Pulmonary artery endothelial cell (primary cell): ENCODE measurements at places on chromosomes 4 and X. TPM values are rescaled to one million over a fixed set of nuclear protein-coding genes. Genes with fewer than 3 reads are reported as not detected.
A peak's percentile ranks its signal among the peaks of the same experiment; 100 is the strongest.

GRCh38 chrX:115190636-115191489 lies 1.7 kb downstream of the RBMXL3 start:
- DNase-seq = no peak

GRCh38 chrX:40465735-40466551 lies 114.8 kb upstream of the ATP6AP2 start:
- no peak for DNase-seq

GRCh38 chr4:144591401-144591800 lies 54.6 kb upstream of the HHIP start:
- peak; percentile 71 for DNase-seq

DNA sequence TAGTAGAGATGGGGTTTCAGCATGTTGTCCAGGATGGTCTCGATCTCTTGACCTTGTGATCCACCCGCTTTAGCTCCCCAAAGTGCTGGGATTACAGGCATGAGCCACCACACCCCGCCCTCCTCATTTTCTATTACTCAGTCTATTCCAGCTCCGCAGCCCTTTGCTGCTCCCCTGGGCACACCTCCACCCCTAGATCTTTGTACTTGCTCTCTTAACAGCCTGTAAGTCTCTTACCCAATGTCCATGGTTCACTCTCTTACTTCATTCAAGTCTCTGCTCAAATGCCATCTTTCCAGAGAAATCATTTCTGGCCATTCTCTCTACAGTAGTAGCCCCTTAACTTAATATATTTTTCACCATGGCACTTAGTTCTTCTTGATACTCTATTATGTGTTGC lies 64.7 kb downstream of the LDB2 start:
- DNase-seq = no peak

The MGAT4D gene
- total RNA-seq = not detected in 2 replicates
